ENCODE measurements at places on chromosomes 4 and X.
A peak's percentile ranks its signal among the peaks of the same experiment; 100 is the strongest.

- no peak for DNase-seq
Measured at GRCh38 chrX:73847991-73848390, 285.0 kb downstream of the CHIC1 start.

- no peak for DNase-seq
Measured at GRCh38 chrX:3699821-3700381, 13.5 kb downstream of the PRKX start.

DNA sequence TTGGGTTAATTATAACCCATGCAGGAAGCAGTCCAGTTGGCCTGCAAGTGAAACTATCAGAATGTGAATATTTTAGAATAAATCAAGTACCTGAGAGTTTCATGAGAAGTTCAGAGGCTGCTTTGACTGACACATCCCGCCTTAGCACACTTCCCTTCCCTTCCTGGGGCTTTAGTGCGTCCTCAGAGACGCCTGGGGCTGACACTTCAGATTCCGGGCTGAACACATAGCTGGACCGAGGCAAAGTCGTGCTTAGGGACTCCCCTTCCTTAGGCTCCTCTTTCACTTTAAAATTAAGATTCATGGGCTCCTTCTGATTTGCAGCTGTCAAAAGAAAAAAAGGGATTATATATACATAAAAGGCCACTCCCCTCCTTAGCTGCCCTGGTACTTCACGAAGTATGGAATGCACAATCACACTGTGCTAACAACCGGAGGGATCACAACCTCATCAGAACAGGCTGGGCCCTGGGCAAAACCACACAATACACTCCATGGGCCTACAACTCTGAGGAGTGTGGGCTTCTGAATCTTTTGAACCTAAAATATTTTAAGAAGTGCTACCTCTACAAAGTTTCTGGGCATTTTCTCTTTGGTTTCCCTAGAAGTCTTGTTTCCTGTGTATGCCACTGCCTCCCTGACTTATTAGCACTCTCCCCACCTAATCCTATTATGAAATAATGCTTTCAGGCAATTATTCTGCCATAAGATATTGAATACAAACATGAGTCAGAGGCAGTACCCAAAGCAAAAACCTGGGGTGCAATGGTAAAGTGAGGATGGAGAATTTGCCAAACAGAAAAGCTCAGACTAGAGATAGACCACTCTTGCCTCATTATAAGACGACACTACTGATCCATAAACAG lies 68.2 kb downstream of the ZNF827 start:
- DNase-seq = no peak

DNA sequence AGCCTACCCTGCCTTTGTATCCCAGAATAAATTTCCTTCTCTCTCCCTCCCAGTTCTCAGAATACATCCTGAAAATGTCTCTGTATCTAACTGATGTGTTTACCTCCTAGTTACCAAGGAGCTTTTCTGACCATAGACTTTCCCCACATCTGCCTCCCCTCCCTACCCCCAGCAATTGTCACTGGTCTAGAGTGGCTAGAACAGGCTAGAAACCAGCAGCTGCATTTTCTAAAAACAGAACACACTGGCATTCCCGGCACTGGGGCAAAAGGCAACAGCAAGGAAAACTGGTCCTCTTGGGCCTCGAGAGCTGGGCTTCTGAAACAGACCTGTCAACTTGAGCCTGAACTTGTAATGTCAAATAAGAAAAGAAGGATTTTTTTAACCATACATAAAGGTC lies 16.4 kb downstream of the TASL start:
- no peak for DNase-seq

- DNase-seq = no peak
Measured at GRCh38 chrX:126376465-126376864, 176.1 kb downstream of the DCAF12L1 start.

- no peak for DNase-seq
Measured at GRCh38 chr4:114758066-114758465, 159.5 kb downstream of the UGT8 start.

- no peak for DNase-seq
Measured at GRCh38 chr4:8739317-8739716, 132.3 kb downstream of the HMX1 start.

GRCh38 chr4:88791274-88791673 lies 93.6 kb upstream of the NAP1L5 start:
- DNase-seq = peak; percentile 3

DNA sequence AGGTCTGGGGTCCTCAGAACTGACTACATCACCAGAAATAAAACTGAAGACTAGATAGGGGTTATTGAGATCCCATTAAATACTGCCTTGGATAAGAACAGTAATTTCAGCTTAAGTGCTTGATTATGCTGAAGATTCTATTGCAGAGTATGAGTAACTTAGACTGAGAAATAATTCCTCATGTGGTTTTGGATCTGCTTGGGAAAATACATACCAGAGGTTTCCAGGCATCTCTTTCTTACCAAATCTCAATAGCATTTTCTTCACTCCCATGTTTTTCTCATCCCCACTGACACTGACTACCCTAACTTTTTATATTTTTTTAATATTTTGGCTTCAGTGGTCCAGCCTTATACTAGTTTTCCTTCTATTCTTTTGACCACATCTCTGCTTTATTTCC lies 92.0 kb upstream of the TEX13D start:
- DNase-seq = no peak

DNA sequence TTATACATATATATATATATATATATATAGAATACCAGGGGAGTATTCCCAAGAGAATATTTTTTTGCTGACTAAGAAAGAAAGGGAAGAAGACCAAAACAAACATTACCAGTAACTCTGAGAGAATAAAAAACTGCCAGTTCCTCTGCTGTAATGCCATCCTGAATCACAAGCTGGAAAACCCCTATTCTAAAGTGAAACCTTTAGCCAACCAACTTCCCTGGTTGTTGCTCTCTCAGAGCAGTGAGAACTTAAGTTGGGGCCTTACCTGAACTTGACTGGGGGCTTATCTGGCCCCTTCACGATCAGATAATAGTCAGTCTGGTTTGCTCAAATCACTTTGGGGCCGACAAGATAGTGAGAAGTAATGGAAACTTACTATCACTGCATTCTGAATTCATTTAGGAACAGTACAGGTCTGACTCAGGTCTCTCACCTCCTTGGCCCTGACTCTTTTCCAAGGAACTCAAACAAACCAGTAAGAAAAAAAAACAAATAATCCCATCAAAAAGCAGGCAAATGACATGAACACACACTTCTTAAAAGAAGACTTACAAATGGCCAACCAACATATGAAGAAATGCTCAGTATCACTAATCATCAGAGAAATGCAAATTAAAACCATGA lies 62.5 kb downstream of the CD40LG start:
- no peak for DNase-seq

DNA sequence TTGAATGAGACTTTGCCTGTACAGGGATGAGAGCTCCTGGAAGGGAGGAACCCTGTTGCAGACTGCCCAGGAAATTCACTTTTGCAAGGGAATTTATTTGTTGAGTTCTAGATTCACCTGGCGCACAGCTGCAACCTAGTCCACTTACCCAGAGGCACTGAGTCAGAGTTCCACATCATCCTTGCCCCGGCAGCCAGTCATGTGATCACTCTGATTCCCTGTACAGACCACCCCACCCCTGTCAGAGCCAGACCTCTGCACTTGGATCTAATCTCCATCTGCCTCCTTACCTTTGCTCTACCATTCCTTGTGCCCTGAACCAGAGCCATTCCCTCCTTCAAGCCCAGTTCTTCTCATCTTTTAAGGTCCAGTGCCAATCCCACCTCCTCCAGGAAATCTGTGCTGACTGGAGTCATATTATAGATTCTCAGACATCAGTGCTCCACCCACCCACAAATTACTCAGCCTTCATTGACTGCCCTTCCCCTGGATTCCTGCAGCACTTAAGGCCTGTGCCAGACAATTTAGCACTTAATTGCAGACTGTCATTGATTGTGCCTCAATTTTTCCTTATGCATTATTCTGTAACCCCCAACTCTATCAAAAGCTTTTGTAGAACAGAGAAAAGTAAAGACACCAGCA lies 84.1 kb upstream of the MAGEA4 start:
- DNase-seq = no peak

- DNase-seq = peak; percentile 80
Measured at GRCh38 chr4:90127706-90128345, 632 bp downstream of the CCSER1 start.

DNA sequence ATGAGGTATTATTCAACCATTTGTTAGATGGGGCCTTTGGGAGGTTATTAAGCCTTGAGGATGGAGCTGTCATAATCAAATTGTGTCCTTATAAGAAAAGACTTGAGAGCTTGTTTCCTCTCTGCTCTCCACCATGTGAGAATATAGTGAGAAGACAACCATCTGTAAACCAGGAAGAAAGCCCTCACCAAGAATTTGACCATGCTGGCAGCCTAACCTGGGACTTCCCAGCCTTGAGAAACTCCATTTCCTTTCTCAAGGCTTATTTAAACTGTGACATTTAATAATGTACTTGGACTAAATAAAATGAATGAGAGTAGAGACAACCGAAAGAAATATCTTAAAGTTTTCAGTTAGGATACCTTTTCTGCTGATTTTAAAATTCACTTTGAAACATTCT lies 83.7 kb upstream of the GC start:
- no peak for DNase-seq

- DNase-seq = peak; percentile 82
Measured at GRCh38 chr4:82491251-82491960, 61.0 kb downstream of the ENOPH1 start.

DNA sequence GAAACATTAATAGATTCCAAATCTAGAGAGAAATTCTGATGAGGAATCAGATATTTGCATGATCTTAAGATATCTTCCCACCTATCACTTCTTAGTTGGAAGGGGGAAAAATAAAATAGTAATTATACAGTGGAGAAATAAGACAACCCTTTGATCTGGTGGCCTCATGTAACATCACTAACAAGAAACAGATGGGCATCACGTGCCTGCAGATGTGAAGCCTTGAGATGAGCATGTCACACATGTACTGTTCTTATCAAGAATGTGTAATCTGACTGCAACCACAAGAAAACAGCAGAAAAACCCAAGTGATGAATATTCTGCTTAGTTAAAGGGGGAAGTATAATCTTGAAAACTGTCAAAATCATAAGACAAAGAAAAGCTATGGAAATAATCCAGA lies 31.4 kb upstream of the NKX6-1 start:
- DNase-seq = no peak

DNA sequence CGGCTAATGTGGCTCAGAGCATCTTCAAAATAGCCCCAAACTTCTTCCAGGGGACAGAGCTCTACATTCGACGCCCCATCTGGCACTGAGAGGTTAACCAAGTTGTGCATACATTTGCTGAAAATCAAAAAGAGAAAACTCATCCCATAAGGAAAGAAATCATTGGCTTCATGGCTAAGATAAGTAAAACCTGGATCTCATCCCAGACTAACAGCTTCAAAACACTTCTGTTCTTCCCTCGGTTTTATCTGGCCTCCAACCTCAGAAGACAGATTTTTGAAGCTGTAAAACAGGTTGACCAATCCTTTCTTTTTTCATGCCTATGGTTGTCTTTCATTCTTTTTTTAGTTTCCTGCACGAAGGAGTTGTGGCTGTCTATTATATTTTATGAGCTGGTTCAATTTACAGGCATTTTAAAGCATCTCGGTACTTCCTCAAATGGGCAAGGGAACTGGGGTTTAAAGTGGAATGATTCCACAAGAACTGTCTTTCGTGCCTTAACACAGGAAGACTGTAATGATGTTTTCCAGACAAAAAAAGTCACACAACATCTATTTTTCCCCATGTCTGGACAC lies 107.6 kb downstream of the DLG3 start:
- DNase-seq = no peak

DNA sequence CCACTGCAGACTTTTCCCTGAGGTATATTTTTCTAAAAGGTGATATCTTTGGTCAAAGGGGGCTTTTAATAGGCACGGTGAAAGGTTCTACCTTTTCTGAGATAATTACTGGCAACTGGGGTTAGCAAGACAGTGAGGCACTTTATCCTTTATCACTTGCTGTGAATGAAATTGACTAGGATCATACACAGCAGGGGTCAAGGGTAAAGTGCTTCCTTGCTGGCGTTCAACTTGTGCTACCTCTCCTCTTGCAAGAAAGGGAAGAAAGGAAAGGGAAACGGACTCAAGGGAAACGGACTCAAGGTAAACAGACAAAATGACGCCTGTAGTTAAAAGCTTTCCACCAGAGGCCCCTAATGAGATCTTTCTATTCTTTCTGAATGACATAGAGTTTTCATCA lies 78.6 kb upstream of the RAPGEF2 start:
- no peak for DNase-seq

DNA sequence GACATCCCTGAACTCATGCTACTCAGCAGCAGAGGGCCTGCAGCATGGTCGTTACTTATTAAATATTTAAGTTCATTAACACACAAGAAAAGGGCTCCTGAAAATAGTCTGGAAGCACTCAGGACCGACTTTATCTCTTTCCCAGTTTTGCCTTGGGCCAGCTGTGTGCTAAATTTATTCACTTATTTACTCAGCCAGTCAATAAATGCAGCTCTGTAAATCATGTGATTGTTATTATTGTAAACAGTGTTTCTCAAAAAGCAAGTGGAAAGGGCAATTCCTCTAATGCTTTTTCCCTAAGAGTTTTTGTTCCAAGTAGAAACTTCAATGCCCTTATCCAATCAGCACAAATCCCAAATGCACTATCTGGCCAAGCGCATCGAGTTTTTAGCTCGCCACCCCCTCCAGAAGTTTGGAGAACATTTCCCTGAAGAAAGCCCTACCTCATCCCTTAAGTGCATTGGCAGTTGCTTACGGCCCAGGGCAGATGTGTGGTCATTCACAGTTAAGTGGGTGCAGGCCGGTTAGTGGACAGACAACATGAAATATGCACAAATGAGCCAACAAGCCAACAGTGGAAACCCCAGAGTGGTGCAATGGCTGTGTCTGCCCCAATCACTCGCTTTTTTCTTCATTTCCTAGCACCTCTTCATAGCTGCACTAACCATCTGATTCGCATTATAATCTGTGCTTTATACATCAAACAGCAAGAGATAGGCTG lies 125.8 kb downstream of the SMIM20 start:
- no peak for DNase-seq

GRCh38 chr4:16302648-16303047 lies 76.4 kb upstream of the TAPT1 start:
- DNase-seq = no peak

GRCh38 chr4:5526080-5526846 lies 182.1 kb downstream of the EVC2 start:
- DNase-seq = no peak

GRCh38 chrX:56800307-56800706 lies 71.3 kb downstream of the NBDY start:
- no peak for DNase-seq

- no peak for DNase-seq
Measured at GRCh38 chrX:42149765-42150164, 226.4 kb upstream of the CASK start.

DNA sequence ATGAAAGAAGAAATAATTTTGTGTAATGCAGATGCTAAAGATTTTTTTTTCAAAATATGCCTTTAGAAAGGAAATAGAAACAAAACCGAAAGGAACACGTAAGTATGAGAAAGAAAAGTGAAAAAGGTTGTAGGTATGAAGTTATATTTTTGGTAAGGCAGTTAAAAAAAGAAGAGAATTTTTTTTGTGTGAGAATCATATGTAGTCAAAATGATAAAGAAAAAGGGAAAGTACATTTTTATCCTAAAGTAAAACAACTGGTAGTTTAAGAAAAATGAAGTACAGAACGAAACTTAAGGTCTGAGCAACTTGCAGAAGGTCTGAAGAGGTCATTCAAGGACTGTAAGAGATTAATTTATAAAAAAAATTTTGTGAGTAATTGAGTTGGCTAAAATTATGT lies 164.0 kb upstream of the TRAM1L1 start:
- DNase-seq = no peak
